ENCODE measurements at places on chromosomes 3 and 15.

- no peak for DNase-seq
Measured at GRCh38 chr15:80823995-80824394, 44.8 kb downstream of the CEMIP start.

GRCh38 chr15:90560229-90560776 lies 30.6 kb downstream of the CRTC3 start:
- DNase-seq: no peak

GRCh38 chr3:165476399-165477060 lies 280.3 kb upstream of the SLITRK3 start:
- DNase-seq: no peak

DNA sequence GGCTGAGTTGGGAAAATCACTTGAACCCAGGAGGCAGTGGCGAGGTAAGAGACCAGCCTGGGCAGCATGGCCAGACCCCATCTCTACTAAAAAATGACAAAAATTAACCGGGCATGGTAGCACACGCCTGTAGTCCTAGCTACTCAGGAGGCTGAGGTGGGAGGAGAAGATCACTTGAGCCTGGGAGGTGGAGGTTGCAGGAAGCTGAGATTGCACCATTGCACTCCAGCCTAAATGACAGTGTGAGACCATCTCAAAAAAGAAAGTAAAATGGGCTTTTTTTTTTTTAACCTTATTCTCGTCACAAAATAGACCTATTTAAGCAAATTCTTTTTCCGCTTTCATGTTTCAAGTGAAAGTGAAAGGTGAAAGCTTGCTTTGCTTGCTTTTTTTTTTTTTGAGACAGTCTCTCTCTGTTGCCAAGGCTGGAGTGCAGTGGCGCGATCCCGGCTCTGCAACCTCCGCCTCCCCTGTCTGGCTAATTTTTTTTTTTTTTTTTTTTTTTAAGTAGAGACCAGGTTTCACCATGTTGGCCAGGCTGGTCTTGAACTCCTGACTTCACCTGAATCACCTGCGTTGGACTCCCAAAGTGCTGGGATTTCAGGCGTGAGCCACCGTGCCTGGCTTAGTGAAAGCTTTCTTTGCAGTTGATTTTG lies 3.6 kb downstream of the PDIA3 start:
- DNase-seq: no peak

- DNase-seq: no peak
Measured at GRCh38 chr3:116432795-116433194, 12.5 kb downstream of the LSAMP start.

- no peak for DNase-seq
Measured at GRCh38 chr3:89402051-89402450, 294.6 kb downstream of the EPHA3 start.

DNA sequence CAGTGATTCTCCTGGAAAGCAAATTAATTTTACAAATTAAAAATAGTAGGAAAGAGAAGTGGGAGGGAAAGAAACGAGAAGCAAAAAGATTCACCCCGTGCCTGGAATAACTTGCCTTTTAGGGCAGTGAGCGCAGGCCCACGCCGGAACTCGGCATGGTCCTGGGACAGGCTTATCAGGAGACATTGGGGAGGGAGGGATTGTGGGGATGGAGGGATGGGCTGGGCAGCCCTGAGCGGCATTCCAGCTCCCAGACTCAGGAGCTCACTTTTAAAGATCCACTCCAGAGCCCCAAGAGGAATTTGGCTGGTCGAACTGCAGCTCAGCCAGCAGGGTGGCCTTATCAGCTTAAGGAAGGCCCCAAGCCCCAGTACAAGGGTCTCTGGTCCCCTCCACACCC lies 117.9 kb downstream of the ADCY5 start:
- no peak for DNase-seq

- no peak for DNase-seq
Measured at GRCh38 chr3:130707902-130708601, 38.6 kb downstream of the PIK3R4 start.

- DNase-seq: no peak
Measured at GRCh38 chr15:41970456-41970855, 1.9 kb downstream of the EHD4 start.

DNA sequence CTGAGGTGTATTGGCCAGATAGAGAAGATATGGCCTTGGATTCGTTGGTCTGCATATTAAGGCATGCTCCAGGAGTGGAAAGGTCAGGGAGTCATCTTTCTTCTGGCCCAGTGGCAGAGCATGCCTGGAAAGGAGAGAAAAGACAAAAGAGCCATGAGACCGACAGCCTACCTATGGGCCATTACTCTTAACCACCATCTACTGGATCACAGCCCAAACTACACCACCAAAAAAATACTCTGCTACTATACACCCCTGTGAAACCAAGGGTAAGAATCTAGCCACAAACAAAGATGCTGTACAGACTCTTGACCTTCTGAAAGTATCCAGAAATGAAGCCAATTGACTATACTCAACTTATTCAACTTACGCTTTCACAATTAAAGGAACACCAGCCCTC lies 96.1 kb upstream of the PLSCR5 start:
- no peak for DNase-seq

- no peak for DNase-seq
Measured at GRCh38 chr3:76733073-76733759, 306.7 kb upstream of the ROBO2 start.
